ENCODE measurements at places on chromosomes 16 and 17. TPM values are rescaled to one million over a fixed set of nuclear protein-coding genes. Genes with fewer than 3 reads are reported as not detected.
A peak's percentile ranks its signal among the peaks of the same experiment; 100 is the strongest.

DNA sequence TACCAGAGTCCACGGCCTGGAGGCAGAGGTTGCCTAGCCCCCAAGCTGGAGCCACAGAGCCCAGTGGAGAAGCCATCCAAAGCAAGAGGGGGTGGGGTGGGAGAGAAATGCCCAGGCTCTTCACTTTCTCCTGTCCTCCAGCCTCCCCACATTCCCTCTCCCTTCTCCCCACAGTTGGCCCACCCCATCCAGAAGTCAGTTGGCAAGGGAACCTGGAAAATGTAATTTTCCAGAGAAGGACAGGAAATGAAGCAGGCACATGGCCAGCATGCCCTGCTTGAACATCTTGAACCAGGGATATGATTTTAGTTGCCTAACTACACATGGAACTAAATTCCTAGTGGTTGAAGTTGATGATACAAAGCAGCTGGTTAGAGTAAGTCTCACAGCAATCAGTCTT, 73.3 kb upstream of the IRX6 start:
- no peak for DNase-seq

GRCh38 chr16:85648805-85649204, 35.7 kb downstream of the GSE1 start:
- DNase-seq, result no peak

- no peak for DNase-seq
These were observed 18.4 kb downstream of the PLCG2 start for GRCh38 chr16:81797443-81797842.

- peak; percentile 56 for DNase-seq
These were observed 6.6 kb upstream of the BMERB1 start for GRCh38 chr16:15427648-15428239.

- peak; percentile 45 for DNase-seq
These were observed 1.2 kb upstream of the ZMYND15 start for GRCh38 chr17:4738136-4739121.

DNA sequence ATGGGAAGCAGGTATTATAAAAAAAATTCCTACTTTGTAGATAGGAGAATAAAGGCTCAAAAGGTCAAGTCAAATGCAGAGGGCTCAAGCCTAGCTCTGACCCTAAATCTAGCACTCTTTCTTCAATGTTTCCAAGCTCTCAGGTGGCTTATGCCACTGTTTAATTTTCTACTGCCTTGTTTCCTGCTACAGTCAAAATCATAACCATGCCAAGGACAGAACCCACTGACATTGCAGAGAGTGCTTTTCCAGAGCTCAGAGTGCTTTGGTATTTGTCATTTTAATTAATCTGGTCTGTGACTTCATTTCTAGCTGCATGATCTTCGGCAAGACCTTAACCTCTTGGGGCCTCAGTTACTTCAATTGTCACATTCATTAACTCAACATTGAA, 344.7 kb downstream of the CA10 start:
- DNase-seq, result no peak

DNA sequence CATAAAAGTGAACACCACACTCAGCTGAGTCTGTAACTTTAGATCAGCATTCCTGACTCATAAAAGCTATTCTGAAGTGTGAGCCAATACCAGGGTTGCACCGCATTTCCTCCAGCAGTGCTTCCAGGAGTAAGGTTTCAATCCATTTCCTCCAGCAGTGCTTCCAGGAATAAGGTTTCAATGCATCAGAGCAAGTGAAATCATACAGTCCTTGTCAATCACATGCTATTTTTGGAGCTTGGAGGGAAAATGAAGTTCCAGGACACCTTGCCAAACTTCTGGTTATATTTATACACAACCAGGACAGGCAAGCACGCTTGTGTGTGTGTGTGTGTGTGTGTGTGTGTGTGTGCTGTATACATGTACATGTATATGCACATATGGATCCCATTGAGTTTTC, 327.6 kb downstream of the GRIN2A start:
- no peak for DNase-seq

PYDC1 gene
- not detected for total RNA-seq

ADGRG1 gene
- total RNA-seq, result 312 TPM

DNA sequence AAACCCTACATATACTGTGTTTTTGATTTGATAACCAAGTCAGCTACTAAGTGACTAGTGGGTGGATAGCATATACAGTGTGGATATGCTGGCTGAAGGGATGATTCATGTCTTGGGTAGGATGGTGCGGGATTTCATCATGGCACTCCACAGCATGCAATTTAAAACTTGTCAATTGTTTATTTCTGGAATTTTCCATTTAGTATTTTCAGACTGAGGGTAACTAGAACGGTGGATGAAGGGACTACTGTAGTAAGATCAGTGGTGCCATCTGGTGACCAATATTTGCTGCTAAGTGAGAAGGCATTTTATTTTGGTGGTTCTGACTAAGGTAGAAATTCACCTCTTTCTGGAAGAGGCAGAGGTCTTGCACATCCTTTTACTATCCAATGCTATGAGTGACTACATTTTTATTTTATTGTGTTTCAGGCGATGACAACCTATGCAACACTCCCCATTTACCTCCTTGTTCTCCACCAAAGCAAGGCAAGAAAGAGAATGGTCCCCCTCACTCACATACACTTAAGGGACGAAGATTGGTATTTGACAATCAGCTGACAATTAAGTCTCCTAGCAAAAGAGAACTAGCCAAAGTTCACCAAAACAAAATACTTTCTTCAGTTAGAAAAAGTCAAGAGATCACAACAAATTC, 3.1 kb downstream of the CDC6 start:
- peak; percentile 67 for DNase-seq

DNA sequence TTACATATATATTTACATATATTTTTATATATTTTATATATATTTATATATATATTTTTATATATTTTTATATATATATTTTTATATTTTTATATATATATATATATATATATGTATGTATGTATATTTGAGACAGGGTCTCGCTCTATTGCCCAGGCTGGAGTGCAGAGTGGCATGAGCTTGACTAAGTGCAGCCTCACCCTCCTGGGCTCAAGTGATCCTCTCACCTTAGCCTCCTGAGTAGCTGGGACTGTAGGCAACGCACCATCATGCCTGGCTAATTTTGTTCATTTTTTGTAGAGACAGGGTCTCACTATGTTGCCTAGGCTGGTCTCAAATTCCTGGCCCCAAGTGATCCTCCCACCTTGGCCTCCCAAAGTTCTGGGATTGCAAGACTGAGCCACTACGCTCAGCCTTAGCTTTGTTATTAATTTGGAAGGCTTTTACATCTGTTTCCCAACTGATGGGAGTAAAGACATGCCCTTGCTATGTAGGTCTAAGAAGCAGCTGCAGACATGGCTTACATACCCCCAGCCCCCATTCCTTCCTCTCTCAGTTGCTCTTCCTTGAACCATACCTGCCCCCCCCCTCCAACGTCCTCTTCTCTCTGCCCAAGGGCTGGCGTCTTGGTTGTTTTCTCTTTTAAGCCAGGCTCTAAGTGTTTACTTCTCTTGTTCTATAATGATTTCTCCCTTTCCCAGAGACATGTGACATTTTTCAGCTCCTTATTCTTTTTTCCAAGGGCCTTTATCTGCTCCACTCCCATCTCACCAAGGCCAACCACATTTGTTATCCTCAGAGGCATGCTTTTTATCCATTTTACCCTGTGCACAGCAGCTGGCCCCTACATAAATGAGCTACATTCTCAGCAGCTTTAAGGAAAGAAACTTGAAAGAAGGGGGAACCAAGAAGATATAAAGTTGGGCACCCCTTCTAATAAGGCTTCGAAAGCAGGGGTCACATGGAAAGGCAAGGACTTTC, 64.2 kb upstream of the ATF7IP2 start:
- DNase-seq, result no peak

CES3 gene
- total RNA-seq, result 5.2 TPM

DNA sequence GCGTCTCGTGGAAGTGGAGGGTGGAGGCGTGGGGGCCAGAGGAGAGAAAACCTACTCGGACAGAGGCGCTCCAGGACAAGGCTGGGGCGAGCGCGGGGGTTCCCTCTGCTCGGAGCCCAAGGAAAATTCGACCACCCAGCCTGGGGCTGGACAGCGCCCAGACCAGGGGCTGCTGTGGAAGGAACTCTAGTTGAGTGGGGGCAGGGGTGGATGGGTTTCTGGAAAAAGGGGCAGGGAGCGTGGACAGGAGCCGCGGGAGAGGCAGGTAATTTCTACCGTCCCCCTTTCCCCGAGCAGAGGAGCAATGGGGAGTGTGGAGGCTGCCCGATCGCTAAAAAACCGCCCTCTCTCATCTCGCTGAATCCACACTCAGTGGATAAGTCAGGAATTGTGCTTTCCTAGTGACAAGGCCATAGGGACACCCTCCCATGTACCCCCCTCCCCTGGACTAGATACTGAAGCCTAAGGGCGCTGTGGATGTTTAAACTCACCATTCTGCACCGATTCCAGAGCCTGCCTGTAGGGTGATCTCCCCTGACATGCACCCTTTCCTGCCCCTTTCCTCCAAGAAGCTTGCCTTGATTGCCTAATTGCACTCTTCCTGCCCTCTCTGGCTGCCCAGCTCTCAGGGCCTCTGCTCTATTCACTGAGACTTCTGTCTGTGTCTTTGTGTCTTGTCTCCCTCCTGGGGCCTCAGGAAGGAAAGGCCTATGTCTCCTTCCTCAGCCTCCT, 90.7 kb upstream of the TMEM97 start:
- no peak for DNase-seq

DNA sequence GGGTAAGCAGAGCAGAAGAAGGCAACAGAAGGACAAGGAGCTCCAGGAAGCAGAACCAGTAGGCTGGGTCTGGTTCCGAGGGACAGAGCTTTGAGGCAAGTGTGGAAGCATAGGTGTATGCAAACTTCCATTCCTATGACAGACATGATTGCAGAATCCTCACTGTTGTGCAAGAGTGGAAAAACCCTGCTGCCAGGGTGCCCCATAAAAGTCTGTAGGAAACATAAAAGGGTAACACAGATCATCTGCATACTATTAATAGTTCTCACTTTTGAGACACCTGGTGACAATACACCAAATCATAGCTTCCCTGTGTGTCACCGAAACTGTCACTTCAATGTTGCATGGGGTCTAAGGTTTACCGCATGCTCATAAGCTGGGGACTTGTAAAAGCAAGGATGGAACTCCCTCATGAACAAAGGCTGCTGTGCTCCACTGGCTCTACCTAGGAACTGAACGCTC, 39.7 kb downstream of the ARHGAP17 start:
- no peak for DNase-seq

- no peak for DNase-seq
These were observed 6.1 kb upstream of the UQCRC2 start for GRCh38 chr16:21946889-21947635.

- no peak for DNase-seq
These were observed 631 bp downstream of the UTP6 start for GRCh38 chr17:31900877-31901276.

TBC1D3I gene
- 1.4 TPM for total RNA-seq

ACAP1 gene
- total RNA-seq, result 24.2 TPM

SULT1A4 gene
- total RNA-seq, result 4.7 TPM

DNA sequence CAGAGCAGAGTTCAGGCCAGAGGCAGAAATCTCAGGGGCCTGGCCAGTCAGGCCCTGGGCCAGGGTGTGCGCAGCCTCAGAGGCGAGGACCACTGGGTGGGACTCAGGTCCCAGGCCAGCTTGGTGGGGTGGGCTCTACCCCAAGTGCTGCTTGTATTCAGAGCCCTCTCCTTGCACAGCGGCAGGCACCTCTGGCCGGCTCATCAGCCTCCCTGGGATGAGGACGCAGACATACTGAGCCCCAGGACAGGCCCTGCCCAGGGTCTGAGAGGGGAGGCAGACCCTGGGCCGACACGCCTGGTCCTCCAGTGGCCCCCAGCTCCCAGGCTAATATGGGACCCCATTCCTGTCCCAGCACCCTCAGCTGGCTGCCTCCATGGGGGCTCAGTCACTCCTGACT, 7.6 kb upstream of the IL27 start:
- DNase-seq, result no peak

All from mucosa of gallbladder (tissue), 1 donor.